RPMI7951 (cell line): ENCODE measurements at places on chromosomes 5 and 9. TPM values are rescaled to one million over a fixed set of nuclear protein-coding genes. Genes with fewer than 3 reads are reported as not detected.

CCL27 gene
- total RNA-seq, result not detected in 2 replicates

ZNF483 gene
- 0.96 and 0.98 TPM in 2 replicates for total RNA-seq

PCDHGB3 gene
- total RNA-seq, result 1.1 and 1.6 TPM in 2 replicates

CCDC192 gene
- not detected in 2 replicates for total RNA-seq

ASB6 gene
- 10.3 and 12.2 TPM in 2 replicates for total RNA-seq

BRINP1 gene
- total RNA-seq, result under 0.01 and 0.24 TPM in 2 replicates

ADAMTS19 gene
- total RNA-seq, result not detected in 2 replicates

TNIP1 gene
- total RNA-seq, result 96.2 and 106 TPM in 2 replicates

TCF7 gene
- 9.1 and 12.3 TPM in 2 replicates for total RNA-seq

DNA sequence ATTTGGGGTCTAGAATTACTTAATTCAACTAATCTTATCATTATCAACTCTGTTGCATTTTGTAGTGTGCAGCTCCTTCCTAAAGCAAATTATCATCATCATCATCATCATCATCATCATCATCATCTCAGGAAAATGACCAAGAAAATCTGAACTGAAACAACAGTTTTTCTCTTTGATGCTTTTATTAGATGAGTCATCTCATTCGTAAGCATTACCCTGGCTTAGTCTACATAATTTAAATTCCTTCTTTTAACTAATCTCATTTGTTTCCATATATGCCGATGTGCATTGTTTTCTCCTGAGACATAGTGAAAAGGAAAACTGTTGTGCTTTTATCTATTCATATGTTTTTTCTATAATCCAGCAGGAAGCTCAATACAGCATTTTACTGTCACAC is 173.0 kb upstream of the PDE4D start:
- peak; percentile 15 for DNase-seq

- peak; percentile 86 for DNase-seq
Observed at GRCh38 chr9:114184071-114184470, 28.7 kb downstream of the COL27A1 start.

DNA sequence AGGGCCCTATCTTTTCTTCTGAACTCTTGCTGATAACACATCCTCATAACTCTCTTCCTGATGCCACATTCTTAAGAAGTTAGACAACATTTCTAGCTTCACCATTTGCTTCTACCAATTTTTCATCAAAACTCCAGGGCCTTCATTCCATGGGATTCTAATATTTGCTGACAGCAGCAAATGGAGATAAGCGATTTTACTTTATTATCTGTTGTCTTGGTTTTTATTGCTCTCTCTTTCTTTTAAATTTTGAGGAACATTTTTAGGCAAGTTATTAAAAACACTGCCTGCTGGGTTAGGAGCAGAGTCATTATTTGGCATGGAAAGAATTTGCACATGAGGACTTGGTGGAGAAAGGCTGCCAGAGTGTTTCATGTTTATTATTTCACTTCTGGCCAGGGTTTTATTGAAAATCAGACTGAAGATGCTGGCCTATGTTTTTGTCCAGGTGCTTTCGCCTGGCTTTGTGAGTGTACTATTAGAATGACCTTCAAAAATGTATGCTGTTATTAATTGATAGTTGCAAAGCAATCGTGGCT is 27.7 kb downstream of the NSG2 start:
- no peak for DNase-seq

GRCh38 chr5:66406761-66407336 is 189.3 kb upstream of the MAST4 start:
- no peak for DNase-seq

GRCh38 chr5:31442058-31442745 is 89.7 kb downstream of the DROSHA start:
- DNase-seq, result no peak

DNA sequence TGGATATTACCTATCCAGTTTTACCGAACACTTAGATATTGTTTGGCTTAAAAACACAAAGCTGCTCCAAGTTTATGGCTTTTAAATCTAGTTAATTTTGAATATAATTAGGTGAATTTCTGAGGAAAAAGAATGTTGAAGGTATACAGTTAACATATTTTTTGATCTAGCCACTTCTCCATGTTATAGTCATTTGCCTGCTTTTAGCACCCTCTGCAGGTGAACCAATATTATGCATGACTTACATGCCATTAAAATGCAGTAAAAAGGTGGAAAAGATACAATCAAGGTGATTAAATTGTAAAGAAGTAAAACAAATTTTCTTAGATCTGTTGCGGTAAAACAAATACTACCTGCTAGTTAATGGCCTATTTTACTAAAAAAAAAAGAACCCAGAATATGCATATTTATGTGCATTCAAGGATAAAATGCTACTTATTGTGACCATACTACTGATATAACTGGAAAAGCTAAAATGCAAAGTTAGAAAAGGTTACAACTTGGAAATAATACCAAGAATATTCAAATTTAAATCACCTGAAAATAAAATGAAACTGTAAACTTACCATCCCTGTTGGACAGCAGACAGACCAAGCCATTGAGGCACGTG is 132.1 kb downstream of the AP3B1 start:
- DNase-seq, result peak; percentile 9

DNA sequence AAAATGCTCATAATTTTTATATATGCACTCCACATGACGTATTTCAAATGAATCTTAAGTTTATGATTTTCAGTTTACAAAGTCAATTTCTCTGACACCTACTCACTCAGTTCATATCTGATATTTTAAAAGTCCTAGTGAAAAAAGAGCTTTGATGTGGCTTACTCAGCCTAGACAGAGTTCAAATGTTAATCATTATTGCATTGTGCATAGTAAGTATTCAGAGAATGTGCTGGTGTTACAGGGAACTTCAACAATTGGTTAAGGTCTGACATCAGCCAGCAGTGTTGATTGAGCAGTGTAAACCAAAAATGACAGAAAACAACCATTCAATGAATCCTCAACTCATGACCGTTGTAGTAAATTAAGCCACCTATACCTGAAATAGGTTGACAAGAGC is 147.2 kb upstream of the LHFPL2 start:
- DNase-seq, result no peak

- DNase-seq, result no peak
Observed at GRCh38 chr9:125183054-125183453, 6.5 kb downstream of the PPP6C start.

DNA sequence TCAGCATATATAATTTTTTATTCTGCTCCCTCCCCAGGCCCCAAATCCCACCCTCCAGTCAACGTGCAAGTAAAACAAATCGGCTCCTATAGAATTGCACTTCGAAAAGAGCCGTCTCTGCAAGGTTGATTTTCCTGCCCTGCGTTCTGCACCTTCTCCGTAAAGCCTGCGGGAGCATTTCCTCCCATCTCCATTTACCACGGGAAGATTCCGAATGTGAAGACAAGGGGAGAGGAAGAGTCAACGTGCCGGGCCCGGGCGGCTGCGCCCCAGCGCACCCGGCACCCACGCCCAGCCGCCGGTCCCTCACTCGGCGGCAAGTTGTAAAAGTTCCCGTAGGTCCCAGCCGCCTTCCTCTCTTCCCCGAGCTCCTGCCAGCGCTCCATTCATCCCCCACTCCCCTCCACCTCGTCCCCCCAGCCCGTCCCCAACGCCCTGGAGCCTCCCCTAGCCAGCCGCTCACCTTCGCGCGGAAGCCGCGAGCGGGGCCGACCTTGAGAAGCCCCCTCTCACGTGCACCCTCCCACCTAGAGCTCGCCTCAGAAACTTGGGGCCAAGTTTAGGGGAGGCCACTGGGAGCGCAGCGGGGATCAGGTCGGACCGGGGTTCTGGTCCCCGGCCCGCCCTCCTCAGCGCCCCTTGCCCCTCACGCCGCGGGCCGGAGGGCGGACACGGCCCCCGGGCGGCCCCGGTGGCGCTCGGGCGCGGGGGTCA is 431 bp downstream of the BNC2 start:
- DNase-seq, result peak; percentile 28

- no peak for DNase-seq
Observed at GRCh38 chr9:120755044-120755443, 38.2 kb downstream of the FBXW2 start.

GRCh38 chr5:106875591-106876297 is 795.0 kb downstream of the EFNA5 start:
- DNase-seq, result peak; percentile 45

DNA sequence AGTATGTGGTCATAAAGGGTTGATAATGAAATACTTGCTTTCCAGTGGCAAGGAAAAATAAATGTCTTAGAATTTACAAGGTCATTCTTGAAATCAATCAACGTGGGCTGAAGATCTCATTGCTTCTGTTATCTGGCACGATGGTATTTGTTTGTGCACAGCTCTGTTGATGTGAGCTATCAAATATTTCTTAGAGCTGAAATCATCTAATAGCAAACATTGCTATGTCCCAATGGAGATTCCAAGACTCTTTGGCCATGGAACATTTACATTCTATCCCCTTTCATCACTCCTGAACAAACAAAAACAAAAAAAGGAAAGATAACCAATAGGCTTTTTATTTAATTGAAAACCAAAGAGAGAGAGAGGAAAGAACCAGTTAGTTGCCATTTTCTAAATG is 111.5 kb upstream of the CCDC152 start:
- no peak for DNase-seq

DNA sequence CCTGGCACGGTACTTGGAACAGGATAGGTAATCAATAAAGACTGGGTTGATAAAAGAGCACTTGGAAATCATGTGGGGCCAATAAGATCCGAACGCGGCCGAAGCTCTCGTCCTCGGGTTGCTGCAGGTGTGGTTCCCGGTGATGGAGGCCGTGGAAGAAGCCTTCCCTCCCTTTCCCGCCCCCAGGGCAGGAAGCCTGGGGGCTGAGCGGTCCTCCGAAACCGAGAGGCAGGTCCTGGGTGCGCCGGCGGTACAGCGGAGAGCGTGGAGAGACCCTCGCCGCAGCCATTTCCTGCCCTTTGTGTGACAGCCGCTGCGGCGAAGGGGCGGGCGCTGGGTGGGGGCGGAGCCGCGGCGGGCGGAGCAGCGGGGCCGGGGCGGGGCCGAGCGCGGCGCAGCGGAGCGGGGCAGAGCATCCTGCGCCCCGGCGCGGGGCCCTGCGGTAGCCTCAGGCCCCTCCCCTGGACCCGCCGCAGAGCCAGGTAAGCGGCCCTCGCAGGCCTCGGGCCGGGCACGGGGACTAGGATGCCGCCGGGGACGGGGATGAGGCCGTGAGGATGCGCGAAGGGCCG is at the start of gene CYFIP2:
CYFIP2 (plus strand) TSS at position 410 of the 572 bp plus-strand sequence. CDS start 19,239 bp downstream, outside the sequence.
- DNase-seq, result no peak

DNA sequence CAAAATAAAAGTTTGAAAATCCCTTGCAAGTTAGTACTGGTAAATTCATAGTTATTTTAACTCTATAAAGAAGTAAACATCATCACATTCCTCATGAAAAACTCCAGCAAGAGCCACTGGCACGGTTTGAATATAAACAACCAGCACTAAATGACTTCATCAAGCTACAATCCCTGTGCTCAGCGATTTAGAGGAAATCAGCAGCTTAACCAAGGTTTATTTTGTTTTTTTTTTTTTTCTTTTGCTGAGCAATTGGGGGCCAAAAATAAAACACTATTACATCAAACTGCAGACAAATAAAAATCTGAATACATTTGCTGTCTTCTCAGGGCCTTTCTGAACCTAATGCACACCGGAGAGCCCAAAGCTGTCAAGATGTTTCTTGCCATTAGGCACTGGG is 106.2 kb upstream of the SLC24A2 start:
- no peak for DNase-seq

DNA sequence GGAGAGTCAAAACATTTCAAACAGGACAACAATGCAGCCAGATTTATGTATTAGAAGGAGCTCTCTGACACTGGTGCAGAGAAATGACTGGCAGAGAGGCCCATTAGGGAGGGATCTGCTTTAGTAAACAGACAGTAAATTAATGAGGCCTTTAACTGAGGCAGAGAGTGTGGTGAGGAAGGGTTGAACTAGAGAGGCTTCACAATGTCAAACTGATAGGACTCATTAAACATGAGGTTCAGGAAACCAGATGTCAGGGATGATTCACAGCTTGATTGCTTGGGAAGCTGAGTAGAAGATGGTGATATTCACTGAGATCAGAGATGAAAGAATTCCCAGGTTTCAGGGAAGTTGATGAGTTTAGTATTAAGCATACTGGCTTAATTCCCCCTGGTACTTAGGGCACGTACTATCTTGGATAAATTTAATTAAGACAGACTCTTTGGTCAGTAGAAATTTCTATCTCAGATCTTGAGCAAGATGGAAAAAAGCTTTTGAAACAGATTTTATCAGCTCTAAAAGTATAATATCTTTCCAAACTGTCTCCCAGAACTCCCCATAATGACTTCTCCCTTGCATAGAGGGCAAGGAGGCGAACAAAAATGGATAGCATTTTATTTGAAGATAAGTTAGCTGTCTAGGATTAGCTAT is 8.6 kb upstream of the MUSK start:
- peak; percentile 91 for DNase-seq

GRCh38 chr9:128677794-128678193 is 11.2 kb upstream of the SET start:
- no peak for DNase-seq

DNA sequence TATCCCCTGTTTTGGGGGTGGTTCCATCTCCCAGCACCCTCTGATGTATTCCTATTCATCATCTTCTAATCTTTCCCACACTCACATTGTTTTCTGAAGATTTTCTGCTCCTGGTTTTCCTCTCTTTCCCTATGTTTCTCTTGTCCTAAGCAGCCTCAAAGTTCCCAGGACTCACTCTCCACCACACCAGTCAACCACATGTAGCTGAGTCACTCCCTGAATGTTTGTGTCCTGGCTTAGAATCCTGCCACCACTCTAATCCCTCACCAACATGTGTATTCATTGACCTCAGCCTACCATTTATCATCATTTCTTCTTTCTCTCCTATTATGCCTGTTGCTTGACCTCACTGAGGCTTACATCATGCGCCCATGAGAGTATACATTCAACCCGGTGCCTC is 282.4 kb upstream of the ADAMTS16 start:
- DNase-seq, result peak; percentile 26

GRCh38 chr5:72347801-72348308 is 27.7 kb downstream of the PTCD2 start:
- DNase-seq, result peak; percentile 77

DNA sequence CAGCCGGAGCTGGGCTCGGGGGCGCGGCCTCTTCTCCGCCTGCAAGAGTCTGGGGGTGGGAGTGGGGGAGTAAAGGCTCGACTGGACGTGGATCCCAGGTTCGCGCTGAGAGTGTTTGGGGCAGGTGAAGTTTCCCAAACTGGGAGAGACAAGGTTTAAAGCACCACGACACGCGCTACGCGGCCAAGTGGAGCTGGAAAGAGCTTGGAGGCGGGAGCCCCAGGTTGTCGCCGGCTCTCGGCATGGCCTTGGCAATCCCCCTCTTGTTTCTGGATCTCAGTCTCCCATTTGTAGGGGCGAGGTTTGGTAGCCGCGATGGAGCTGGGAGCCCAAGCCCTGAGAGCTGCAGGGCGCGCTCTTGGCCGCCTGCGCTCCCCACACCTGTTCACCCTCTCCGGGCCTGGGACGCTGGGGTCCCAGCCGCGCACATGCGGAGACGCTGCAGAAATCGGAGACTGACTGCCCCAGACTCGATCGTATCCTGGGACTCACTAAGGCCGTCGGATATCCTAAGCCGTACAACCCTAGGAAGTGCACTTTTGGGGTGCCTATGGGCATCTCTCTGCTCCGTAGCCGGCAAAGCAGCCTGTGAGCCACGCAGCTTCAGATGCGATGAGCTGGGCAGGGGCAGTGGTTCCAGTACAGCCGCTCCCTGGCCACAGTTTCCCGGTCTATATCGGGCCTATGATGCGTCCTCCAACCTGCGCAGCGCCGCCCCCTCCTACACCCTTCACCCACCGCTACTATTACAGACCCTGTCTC is 937 bp downstream of the TMOD1 start:
- no peak for DNase-seq
